ENCODE measurements at places on chromosomes 6 and 20.

GRCh38 chr6:31837369-31838113 is 10.0 kb downstream of the HSPA1B start:
- no peak for DNase-seq

GRCh38 chr6:46507426-46507825 is 16.2 kb upstream of the RCAN2 start:
- DNase-seq, result no peak

- no peak for DNase-seq
These were observed 10.3 kb upstream of the RALY start for GRCh38 chr20:33983371-33983770.

- peak; percentile 67 for DNase-seq
These were observed 42.0 kb downstream of the RNF217 start for GRCh38 chr6:125004198-125004597.

GRCh38 chr6:167047554-167047953 is 48.4 kb downstream of the CEP43 start:
- peak; percentile 51 for DNase-seq

GRCh38 chr20:33309631-33310030 is 26.6 kb downstream of the BPIFB1 start:
- DNase-seq, result no peak

- peak; percentile 1 for DNase-seq
These were observed 302.2 kb upstream of the EPHA7 start for GRCh38 chr6:93721386-93722048.

DNA sequence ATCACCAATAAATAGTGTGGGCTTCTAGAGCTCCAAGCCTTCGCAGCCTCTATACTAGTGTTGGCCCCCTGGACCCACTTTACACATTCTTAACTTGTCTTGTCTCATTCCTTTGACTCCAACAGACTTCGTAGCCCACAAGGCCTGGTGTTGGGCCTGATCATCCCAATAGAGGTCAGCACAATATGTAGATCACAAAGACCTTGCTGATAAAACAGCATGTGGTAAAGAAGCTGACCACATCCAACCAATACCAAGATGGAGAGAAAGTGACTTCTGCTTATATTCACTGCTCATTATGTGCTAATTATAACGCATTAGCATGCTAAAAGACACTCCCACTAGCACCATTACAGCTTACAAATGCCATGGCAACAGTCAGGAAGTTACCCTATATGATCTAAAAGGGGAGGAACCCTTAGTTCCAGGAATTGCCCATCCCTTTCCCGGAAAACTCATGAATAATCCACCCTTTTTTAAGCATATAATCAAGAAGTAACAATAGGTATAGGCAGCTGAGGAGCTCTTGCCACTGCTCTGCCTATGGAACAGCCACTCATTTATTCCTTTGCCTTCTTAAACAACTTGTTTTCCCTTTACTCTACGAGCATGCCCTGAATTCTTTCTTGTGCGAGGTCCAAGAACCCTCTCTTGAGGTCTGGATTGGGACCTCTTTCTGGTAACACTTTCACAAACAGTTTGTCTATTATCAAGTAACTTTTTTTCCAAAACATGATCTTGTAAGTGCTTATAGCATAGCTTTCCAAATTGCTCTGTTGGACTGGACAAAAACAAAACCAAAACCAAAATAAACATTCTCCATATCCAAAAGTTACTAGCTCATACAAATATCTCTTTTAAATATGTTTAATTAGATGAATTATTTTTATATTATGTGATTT is 54.6 kb upstream of the ECHDC1 start:
- peak; percentile 9 for DNase-seq

DNA sequence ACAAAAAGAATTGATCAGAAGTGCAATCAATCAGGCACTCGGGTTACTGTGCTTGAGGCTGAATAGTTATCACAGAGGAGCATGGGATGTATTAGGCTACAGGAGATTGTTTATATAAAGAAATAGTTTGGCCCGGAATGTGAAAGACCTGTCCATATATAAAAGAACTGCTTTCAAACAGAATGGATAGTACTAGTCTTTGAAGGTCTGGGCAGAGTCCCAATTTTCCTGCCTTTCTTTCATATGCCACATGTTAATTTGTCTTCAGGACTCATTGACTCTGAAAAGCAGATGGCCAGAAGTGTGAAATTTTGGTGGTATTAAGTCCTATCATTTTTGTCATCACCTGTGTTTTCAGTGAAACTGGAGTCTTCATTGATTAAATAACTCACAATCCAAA is 314.5 kb downstream of the EYA4 start:
- DNase-seq, result no peak

DNA sequence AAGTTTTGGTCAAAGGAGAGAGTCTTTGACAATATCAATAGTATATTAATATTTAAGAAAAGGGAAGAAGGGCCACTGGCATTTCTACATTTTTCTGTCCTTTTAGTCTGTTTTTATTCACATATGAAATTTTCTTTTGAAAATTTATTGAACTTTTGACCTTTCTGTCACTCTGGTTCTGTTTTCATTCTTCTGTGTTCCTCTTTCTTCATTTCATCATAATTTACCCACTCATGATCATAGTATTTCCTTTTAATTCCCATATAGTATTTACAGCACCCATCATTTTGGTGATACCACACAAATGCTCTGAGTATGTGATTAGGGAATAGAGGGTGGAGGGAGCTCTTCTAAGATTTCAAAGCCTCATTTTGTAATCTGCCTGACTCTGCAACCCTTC is 142.8 kb downstream of the GJA1 start:
- DNase-seq, result no peak

DNA sequence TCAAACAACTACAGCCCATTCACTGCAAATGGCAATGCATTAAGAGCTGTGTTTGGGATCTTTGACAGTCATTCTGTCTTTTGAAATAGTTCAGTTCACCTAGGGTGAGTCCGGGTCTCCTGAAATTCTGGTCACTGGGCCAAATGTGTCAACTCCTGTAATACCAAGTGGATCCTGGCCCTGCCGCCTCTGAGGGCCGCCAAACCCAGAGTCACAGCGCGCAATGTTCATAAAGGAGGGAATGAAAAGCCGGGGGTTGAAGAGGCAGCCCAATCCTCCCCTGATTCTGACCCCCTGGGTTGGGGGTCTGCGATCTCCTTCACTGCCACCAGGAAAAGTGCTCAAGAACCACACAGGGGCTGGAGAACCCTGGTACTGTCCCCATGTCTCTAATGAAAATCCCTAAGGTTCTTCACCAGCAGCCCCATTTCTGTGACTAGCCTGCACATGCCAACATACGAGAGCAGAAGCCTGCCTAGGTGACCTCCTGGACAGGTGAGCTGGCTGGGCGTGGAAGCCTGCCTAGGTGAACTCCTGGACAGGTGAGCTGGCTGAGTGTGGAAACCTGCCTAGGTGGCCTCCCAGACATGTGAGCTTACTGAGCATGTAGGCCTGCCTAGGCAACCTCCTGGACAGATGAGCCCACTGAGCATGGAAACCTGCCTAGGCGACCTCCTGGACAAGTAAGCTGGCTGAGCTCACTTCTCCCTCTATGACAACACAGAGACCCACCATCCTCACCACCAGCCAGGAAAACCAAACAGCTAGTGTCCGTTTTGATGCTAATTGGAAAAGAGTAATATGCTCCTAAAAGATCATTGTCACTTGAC is 16.1 kb upstream of the APMAP start:
- no peak for DNase-seq

- no peak for DNase-seq
These were observed 57.7 kb downstream of the PPP1R14C start for GRCh38 chr6:150200428-150201100.

DNA sequence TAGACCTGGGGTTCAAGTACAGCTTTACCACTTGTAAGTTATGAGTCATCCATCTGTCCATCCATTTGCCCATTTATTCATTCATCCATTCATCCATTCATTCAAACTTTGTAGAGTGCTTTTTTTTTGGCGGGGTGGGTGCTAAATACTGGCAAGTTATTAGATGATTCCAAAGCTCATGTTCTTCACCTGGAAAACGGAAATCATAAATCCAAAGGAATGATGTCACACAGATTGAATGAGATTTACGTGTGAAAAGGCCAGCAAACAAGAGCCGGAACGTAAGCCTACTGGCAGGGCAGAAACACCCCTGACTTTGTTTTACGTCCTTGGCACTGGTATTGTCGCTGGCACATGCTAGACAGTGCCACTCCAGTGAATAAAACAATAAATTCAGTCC is 480.9 kb upstream of the CHD6 start:
- no peak for DNase-seq

DNA sequence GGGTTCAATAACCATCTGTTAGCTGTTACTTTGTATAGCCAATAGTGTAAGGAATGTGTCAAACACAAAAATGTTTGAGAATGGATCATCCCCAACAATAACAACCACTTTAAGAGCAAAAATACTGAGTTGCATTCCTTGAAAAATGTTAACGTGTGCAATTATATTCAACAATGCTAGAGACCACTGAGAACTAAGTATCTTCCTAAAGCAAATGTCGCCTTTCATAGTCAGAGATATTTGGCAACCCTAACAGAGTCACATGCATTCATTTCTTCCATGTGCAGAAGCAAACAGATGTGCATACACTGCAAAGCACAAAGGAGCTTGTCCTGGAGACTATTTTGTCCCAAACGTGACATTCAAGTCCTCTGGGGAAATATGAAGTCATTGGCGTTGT is 448.6 kb downstream of the GJA1 start:
- DNase-seq, result no peak

GRCh38 chr20:44705364-44706094 is 9.6 kb upstream of the CCN5 start:
- no peak for DNase-seq

DNA sequence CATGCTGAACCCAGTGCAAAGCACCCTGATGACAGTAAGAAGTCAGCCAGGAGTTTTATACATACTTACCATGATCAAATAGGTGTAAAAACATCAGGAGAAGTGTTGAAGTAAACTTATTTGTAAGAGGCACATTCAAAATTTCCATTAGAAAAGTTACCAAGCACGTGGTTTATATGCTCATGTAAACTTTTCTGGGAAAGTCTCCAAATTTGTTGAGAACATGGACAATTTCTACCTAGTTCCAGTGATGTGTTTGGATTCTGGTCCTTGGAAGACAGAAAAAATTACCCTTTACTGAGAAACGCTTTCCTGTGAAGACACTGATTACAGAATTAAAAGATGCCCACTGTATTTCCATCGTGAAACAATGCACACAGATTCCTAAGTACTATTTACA is 288.9 kb upstream of the CDH4 start:
- no peak for DNase-seq

- no peak for DNase-seq
These were observed 49.8 kb downstream of the PPARD start for GRCh38 chr6:35392111-35392702.

DNA sequence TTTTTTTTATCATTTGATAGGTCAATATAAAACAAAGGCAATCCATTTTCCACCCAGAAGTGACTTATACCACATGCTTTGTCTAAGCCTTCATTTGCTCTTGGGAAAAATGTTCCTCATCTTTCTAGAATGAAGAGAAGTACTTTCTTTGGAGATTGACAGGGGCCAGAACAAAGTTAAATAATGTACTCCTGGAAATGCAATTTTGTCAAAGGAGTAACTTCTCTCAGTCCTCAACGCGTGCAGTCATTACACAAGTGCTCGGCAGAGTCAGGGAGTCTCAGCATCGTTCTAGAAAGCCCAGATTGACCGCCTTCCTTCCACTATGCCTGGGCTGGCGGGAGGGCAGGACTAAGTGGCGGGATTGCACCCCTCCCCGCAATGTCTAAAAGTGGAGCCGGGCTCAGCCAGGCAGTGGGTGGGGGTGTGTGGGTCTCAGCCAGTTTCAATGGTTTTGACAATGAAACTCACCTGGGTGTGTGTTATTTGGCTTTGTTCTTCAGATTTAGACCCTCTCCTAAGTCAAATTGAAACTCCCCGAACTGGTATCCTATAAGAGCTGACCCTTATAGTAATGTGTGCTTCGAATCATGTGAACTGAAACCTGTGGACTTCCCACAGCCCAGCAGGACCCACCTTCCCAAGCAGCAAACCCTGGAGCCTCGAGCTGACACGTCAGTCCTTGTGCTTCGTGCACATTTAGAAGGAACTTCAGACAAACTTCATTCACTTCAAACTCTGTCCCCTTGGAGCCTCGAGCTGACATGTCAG is 63.2 kb upstream of the DUSP22 start:
- no peak for DNase-seq

DNA sequence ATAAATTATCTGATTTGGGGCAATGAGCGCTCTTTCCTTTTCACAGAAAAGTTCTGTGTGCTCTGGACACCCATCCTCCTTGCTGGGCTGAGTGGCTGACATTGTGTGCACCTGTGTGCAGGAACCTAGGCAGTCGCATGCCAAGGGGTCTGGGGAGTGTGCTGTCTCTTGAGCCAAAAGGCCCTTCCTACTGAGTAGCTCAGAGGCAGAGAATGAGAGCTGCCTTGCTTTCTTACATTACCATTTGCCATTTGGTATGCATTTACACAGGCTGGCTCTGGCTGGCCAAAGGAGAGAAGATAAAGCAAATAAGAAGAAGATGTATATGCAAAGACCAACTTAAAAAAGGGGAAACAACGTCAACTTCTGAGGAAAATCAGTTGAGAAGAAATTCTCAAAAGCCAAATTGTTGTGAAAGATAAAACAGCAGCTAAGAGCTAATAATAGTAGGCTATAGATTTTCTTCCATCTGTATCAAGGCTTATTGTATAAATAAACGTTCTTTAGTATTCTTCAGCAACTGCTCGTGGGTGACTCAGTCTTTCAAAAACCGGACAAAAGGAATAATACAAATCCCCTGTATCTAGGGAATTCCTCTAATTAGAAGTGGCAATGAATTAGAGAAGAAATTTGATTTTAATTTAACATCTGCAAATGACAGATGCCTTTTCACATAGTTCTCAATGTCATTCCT is 121.9 kb downstream of the INSM1 start:
- DNase-seq, result no peak

DNA sequence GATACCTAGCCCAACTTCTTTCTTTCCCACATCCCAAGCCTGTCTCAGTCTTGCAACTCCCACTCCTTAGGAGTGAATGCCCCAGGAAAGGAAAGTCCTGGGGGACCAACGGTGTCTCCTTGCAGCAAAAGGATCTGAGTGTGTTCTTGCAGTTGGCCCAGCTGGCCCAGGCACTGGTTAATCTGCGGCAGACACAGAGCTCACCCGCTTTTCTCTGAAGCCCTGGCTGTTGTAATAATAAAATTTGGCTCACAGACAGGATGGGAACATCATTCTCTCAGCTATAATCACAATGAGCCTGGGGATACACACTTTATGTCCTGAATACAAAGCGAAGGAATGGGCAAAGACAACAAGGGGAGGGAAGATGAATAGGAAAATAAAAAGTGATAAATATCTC is 287.0 kb upstream of the PRND start:
- DNase-seq, result no peak

GRCh38 chr20:33651562-33652048 is 10.5 kb upstream of the C20orf144 start:
- peak; percentile 77 for DNase-seq

DNA sequence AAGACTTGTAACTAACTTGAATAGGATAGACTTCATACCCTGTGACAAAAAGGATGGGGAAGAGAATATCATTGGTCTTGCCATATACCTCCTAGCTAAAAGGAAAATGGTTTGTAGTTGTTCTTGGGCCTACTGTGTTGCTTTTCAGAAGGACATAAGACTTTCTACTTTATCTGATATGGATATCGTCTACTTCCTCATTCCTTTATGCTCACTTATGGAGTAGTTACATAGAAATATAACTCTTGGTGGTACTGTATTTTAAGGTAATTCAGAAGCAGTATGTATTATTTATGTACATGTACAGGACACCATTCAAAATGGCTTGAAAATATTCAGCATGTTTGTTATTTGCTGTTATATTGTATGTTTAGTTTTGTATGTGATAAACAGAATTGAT is 8.0 kb downstream of the FAM217B start:
- DNase-seq, result peak; percentile 44

GRCh38 chr20:63056236-63057170 is 49.7 kb upstream of the BHLHE23 start:
- peak; percentile 25 for DNase-seq

GRCh38 chr6:169045486-169045885 is 208.2 kb downstream of the THBS2 start:
- DNase-seq, result no peak
